ELF-1 (cell line): ENCODE measurements at places on chromosomes 1 and 21.

DNA sequence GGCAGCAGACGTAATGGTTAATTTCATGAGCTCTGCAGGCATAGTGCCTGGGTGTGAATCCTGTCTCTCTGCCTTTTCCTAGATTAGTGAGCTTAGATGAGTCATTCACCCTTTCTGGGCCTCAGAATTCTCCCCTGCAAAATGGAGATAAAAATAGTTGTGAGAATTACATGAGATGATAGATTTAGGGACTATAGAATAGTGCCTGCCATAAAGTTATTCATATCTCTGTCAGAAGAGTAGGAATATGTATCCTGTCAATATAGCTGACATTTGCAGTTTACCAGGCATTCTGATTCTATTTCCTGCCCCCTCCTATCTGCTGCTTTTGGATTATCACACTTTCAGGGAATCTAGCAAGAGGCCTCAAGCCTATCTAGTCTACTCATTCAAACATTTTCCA, 112.0 kb downstream of the PDE4B start:
- DNase-seq = no peak

GRCh38 chr1:3222042-3222692, 153.2 kb downstream of the PRDM16 start:
- no peak for DNase-seq

DNA sequence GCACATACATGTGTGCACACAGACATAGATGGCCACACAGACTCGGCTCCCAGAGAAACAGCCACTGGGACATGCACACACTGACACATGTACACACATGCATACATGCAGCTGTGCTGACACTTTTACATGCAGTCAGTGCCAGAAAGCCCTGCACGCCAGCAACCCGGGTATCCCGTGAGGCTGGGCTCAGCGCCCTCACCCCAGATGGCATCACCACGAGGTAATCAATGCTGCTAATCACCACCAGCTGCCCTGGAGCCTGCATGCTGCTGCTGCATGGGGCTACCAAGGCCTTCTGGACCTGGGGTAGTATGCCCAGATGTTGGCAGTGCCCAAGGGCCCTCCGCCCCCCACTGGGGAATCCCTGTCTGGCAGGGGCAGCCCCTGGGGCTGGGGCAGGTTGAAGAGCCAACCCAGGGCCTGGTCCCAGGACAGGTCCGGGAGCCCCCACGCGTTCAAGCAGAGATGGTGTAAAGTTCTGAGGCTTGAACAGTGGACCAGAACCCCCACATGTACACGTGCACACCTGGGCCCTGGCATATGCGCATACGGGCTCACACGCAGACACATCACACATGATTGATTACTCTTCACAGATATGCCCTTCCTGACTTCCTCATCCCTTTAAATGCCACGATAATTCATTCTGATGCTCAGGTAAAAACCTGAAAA, 2.7 kb upstream of the COL16A1 start:
- no peak for DNase-seq

- DNase-seq = no peak
Measured at GRCh38 chr1:240833075-240833474, 221.1 kb upstream of the GREM2 start.
